GF-D8 (cell line): ENCODE measurements at places on chromosomes 7 and 10.

DNA sequence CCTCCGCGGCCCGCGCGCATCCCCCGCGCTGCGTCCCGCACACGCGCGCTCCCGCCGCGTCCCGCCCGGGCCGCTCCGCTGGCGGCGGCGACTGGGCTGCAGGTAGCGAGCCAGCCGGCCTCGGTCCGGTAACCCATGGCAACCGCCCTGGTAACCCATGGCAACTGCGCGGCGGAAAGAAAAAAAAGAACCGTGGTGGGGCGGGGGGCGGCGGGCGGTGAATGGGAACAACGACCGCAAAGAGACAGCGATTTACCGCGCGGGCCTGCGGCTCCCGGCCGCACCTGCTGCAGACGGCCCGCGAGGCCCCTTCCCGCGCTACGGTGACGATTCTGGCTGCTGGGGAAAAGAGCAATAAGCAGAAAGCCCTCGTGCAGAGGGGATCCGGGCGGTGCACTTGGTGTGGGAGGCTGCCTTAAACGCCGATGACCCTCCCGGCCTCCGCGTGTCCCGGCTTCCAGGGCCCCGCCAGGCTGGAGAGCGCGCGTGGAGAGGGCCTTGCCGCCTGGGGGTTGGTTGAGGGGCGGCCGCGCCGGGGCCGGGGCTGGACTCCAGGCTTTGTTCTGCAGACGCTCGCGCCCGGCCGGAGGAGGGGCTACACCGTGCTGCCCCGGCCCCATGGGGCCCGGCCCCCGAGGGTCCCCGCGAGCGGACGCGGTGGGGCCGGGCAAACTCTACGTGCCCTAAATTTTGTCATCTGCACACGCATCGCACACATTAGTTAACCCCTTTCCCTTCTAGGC is 84.7 kb downstream of the SNX10 start:
- peak; percentile 56 for DNase-seq

- no peak for DNase-seq
These were observed 479.3 kb downstream of the GLRX3 start for GRCh38 chr10:130615457-130615856.

DNA sequence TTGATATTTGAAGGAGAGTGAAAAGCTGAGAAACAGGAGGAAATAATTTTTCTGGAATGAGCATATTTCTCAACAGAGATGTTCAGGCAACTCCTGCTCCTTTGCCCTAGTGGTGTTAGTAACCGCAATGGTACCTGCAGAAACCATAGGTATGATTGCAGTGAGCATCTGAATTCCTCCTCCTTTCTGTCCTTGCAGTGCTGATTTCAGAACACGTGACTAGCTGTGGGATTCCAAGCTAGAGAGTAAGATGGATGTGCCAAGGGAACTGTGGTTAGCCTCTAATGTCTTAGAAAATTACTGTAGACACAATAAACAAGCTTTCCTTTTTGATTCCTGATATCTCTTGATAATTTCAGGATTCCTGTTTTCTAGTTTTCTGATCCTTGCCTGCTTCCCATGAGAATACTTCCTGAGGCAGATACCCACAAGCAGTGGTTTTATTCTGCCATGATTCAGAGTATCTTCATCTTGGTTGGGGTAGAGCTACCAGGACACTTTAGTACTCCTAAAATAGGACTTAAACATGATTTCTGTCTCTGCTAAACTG is 27.5 kb downstream of the LRGUK start:
- no peak for DNase-seq

GRCh38 chr7:151086802-151087244 is 548 bp downstream of the AGAP3 start:
- no peak for DNase-seq

DNA sequence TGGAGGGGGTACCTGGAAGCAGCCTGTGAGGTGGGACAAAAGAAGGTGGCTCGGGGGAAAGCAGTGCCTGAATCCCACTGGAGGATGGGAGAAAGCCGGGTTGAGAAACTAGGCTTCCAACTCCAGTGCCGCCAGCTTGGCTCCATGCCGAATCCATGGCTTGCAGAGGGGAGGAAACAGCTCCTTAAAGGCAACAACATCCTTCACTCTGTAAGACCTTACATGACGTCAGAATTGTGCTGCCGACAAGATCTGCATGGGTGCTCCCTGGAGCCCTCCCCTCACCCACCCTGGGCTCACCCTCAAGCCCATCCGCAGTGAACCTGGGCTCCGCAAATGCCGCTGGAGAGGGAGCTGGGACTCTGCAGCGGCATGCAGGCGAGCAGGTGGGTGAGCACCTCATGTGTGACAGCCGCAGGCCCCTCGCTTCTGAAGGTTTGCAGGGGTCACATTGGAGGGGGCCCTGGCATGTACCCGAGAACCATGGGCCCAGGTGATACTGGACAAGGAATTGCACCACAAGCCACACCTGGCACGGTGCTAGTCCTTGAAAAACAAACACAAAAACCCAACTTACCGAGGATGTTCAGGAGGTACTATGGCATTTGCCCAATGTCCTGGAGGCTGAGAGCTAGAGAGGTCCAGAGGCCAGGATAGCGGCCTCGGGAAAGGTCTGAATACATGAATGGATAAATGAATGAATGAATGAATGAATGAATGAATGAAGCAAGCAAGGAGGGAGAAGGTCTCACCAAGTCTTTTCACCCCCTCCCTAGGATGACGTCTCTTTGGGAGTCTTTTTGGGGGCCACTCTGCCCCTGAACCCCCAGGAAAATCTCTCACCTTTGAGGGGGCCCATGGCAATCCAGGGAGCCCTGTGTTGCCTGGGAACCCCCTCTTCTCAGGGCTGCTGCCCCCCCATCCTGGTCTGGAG is 238.6 kb upstream of the SHH start:
- DNase-seq, result no peak

- no peak for DNase-seq
These were observed at the start of gene CPXM2 for GRCh38 chr10:123891144-123892071. CPXM2 (minus strand) TSS chr10:123891807; CDS start chr10:123891659, 148 bp downstream.

DNA sequence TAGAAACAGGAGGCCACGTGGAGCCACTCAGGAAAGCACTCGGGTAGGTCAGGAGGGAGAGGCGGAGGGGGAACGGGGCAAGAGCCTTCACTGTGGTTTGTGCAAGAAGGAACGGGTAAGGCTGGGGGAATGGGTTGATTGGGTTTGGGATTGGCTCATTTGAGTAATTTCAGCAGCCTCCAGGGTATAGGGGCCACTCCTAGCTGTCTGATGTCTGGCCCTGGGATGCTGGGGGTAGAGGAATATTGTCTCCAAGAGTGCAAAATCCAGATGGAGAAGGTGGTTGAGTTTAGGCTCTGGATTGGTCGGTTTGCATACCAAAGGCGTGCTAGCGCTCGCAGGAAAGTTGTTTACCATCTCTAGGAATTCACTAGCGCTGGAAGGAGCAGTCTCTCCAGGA is 47.2 kb downstream of the MYL10 start:
- DNase-seq, result no peak

DNA sequence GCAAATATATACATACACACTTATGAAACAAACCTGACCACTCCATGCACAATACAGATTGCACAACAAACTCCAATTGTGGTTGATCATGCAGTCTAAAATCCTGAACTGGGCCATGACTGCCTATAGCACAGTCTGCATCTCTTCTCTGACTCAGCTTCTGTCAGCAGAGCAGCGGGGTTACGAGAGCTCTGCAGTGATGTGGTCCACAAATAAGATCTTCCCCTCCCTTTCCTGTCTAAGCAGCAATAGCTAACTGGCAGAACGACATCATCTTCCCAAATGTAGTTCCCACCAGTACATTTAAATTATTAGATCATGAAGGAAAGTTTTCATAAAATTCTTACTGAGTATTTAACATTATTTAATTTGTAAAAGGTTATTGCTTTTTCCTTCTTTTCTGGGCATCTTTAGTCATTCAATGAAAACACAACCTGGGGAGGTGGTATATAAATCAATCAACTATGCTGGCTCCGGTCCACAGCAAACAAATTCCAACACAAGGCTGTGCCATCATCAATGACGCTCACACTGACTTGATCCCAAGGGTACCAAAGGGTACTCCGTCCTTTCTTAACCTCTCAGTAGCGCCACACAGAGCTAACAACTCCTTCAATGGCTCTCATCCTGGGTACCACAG is 17.1 kb downstream of the ARHGAP21 start:
- DNase-seq, result peak; percentile 54

- DNase-seq, result no peak
These were observed 473.8 kb upstream of the GALNT17 start for GRCh38 chr7:70657989-70658632.

DNA sequence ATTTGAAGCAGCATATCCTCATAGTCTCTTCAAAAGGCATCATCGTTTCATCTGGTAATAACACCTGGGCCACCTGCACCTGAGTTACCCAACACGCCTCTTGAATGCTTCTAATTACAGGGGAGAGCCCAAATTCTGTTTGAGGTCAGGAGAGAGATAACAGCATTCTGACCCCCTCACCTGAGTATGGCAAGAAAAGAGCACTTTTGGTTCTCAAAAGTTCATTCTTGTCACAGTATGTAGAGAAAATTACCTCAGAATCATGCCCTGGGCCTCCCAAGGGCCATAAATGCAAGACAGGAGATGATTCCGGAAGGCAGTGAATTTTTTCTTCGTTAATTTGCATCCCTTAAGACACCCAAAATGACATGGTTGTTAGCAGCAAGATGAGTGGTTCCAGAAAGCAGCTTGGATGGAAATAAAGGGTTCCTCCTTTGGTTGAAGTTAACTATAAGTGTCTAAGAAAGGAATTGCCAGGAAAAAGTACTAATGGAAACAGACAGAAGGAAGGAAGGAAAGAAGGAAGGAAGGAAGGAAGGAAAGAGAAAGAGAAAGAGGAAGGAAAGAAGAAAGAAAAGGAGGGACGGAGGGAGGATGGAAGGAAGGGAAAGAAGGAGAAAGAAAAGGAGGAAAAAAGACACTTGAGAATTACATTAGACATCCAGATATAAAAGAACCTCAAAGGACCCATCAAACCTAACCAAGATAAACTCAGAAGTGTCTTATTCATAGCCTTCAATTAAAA is 228.4 kb upstream of the RHOBTB1 start:
- no peak for DNase-seq

GRCh38 chr7:100472854-100473499 is 6.0 kb downstream of the TSC22D4 start:
- no peak for DNase-seq

- DNase-seq, result no peak
These were observed 678.3 kb upstream of the C7orf33 start for GRCh38 chr7:147912291-147912690.

GRCh38 chr7:37399876-37400421 is 48.7 kb downstream of the ELMO1 start:
- DNase-seq, result no peak

GRCh38 chr7:84102213-84102612 is 92.4 kb downstream of the SEMA3A start:
- no peak for DNase-seq

DNA sequence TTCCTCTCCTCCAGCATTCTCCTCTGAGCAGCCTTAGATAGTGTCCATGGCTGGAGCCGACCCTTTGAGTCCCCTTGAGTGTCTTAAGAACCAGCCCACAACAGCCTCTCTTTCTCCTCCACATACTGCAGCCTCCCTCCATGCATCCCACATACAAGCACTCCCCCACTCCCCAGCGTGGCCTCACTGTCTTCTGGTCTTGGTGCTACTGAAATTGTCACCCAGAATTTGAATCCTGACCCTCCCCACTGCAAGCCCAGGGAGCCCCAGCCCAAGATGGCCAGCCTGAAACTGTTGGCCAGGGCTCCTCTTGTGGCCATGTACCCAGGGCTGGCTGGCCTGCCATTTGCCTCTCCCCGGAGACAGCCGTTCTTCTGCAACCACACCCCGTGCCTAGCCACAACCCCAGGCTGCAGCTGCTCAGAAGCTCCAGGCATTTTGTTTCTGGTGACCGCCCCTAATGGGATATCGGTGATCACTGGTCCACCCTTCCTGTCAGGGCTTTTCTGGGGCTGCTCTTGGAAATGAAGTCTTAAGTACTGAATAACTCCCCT is 18.8 kb upstream of the SH2D4B start:
- DNase-seq, result no peak

GRCh38 chr10:131928248-131929095 is 27.7 kb downstream of the PPP2R2D start:
- DNase-seq, result no peak

- peak; percentile 99 for DNase-seq
These were observed at the start of gene BBIP1 for GRCh38 chr10:110918643-110919348. BBIP1 (minus strand) TSS chr10:110919180; CDS start chr10:110918157, 1,023 bp downstream.

DNA sequence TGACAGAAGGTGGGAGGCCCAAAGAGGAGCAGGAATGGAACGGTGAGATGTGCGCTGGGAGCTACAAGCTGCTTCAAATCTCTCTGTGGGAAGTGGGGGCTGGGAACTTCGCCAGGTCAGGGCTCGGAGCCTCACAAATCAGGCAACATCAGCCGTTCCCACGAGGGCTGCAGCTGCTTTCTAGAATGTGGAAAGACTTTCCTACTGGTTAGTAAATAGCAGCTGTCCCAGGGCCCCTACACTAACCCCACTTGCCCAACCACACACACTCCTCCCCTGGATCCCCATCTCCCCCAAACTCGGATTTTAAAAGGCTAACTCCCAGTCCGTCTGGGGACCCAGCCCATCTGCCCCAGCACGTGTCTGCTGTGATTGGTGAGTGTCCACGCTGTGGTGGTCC is 40.6 kb upstream of the PITRM1 start:
- DNase-seq, result no peak

- DNase-seq, result no peak
These were observed 56.6 kb downstream of the PTPRN2 start for GRCh38 chr7:158530800-158531609.

- no peak for DNase-seq
These were observed 41.8 kb upstream of the SEMA3A start for GRCh38 chr7:84236398-84236797.

- no peak for DNase-seq
These were observed 16.7 kb upstream of the MGAM2 start for GRCh38 chr7:142094861-142095260.

- DNase-seq, result no peak
These were observed 26.9 kb upstream of the NRBF2 start for GRCh38 chr10:63106111-63106755.

- DNase-seq, result no peak
These were observed 125.1 kb downstream of the GLRX3 start for GRCh38 chr10:130261306-130261705.

- DNase-seq, result no peak
These were observed 341.1 kb downstream of the CXCL12 start for GRCh38 chr10:44043646-44044375.

DNA sequence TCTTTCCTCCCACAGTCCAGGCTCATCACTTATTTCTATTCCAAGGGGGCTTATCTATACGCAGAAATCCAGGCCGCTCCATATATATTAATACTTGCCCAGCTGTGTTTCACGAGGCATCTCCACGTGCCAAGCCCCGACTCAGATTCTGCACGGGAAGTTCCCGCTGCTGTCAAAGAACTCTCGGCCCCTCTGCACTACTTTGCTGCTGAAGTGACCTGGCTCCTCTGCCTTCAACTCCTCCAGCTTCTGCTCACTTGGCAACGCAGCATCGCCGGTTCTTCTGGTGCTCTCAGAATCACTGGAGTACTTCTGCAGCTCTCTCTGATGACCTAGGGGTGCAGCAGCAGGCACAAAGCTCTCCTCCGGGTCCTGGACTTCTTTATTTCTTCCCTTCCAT is 9.7 kb upstream of the CHST12 start:
- DNase-seq, result no peak

- DNase-seq, result no peak
These were observed 52.6 kb downstream of the HTR7 start for GRCh38 chr10:90805206-90805605.

- DNase-seq, result no peak
These were observed 185.7 kb upstream of the ADO start for GRCh38 chr10:62618576-62619412.

GRCh38 chr10:95604630-95605029 is 43.5 kb upstream of the SORBS1 start:
- DNase-seq, result no peak
